Stimulated activated CD4-positive, alpha-beta T cell treated with anti-CD3 and anti-CD28 coated beads, Interleukin-15, amount 100 ng/mL, for 1 hour (primary cell): ENCODE measurements at places on chromosomes 12 and 14.
A peak's percentile ranks its signal among the peaks of the same experiment; 100 is the strongest.

- DNase-seq: no peak
Observed at GRCh38 chr12:21893924-21894323, 47.3 kb downstream of the ABCC9 start.

GRCh38 chr12:2258025-2258424, 205.2 kb downstream of the CACNA1C start:
- no peak for DNase-seq

GRCh38 chr14:87869619-87870583, 123.1 kb downstream of the GALC start:
- no peak for DNase-seq

DNA sequence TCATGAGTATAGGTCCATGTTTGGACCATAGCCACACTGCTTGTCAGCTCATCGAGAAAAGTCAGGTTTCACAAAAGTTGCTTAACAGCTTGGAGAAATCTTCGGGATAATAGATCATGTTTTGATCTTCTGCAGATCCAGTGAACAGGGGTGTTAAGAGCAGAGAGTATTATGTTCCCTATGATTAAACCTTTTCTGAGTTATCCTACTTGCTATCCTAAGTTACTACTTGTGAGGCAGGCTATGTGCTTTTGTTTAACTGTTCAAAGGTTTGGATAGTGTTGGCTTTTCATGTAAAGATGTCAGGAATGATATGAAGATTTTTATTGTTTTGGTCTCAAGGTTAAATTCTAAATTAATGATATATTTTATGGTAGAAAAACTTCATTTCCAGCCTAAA, 11.1 kb downstream of the NAA30 start:
- DNase-seq: no peak

DNA sequence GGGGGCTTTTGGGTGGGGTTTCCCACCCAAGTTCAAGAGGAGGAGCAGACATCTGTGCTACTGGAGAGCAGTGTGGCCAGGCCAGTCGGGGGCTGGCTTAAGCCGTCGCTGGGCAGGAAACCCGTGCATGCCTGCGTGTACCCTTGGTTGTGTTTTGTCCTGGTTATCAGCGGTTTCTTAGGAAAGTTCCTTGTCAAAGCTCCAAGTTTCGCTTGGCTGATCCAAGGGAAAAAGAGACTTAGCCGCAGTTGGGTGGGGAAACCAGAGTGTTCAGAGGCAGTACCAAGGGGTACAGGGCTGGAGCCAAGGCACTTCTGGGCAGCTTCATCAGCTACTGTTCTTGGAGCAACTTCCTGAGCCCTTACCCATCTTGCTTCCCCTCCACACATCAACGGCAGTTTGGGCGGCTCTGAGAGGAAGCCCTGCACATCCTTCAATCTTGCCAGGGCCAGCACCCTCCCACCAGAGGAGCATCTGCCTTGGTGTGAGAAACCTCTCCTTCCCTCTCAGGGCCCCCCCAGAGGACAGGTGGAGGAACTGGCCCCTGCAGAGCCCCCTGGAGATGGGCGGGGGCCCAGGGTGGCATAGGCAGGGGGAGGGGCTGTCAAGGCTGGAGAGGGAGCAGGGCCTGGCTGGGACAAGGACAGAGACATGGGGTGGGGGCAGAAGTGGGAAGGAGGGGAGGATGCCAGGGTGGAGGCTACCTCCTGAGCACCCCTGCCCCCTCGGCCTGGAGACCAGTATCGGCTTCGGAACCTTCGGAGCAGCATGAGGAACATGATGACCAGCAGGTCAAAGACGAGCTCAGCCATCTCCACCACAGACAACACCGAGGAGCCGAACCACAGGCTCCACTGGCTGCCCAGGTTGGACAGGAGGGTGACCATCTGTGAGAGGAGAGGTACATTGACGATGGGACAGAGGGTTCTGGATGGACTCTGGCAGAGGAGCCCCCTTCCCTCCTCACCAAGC, 5.8 kb upstream of the TNFRSF1A start:
- no peak for DNase-seq

DNA sequence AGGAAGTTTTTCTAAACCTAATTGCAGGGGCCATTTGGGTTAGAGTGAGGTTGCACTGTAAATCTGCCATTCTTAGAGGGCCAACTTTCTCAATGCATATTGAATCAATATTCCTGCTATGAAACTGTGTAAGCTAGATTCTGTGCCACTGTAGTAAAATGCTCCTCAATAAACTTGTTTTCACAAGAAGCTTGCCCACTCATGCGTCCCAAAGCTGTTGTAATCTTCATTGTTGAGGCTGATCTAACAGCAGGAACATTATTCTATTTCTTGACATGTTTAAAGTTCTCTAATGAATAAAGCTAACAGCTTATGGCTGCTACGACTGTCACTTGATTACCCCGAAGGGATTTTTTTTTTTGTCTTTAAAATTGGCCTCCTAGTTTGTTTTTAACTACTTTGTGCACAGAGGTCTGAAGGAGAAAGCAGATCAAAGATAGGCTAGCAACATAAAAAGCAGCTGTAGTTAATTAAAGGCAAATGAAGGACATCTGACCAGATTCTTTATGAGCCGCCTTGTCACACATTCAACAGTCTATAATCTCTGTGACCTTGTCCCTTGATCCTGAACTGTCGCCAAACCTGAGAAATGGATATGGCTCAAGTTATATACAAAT, 243.7 kb downstream of the PAX9 start:
- no peak for DNase-seq

DNA sequence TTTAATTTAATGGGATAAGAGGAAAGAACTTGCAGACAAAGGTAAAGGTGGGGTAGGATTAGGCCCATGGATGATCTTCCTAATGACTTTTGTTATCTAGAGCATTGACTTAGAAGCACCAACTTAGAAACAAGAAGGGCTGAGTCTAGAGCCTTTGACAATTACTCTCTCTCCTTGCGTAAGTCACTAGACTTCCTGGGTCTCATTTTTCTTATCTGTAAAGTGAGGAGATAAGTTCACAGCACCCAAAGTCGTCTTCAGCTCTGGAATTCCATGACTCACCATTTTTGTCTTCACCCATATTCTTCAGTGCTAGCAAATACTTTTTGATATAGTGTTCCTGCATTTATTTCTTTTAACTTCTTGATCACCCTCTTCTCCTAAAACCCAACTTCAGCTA, 75.7 kb downstream of the SSPN start:
- DNase-seq: no peak

- DNase-seq: no peak
Observed at GRCh38 chr12:7373226-7373625, 69.4 kb downstream of the ACSM4 start.

- peak; percentile 35 for DNase-seq
Observed at GRCh38 chr12:44774815-44775411, 101.2 kb downstream of the NELL2 start.

DNA sequence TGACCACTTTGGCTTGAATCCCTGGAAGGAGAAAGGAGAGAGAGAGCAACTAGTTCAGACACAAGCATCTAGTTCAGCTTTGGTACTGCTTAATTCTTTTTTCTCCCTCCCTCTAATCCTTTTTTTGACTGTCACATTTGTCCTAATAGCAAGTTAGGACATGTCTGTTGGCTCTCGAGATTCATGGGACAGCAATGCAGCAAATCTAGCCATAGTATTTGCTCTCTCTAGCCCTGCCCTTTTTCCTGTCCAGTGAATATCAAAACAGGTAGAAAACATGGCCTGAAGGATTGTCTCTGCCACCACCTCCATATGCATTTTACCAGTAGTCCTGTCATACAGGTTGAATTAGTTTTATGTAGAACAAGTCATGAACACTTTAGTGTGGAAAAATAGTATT, 116.4 kb downstream of the PTPRB start:
- DNase-seq: no peak

- DNase-seq: no peak
Observed at GRCh38 chr14:69804902-69805301, 7.9 kb upstream of the SLC10A1 start.

- DNase-seq: no peak
Observed at GRCh38 chr14:29684926-29685325, 242.7 kb downstream of the PRKD1 start.

DNA sequence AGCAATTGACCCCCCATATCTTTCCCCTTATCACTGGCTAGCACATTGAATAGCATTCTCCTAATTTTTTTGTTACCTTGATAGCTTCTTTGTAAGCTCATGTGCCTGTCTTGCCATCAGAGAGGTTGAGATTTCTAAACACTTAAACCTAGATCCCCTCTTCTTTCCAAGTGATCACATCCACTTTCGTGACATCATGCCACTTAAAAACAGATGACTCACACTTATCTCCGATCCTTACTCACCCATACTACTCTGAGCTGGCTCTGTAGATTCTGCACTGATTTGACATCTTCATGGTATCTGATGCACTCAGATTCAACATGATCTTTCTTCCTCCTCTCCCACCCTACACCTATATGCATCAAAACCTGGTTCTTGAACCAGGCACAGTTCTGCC, 10.5 kb downstream of the GPR137C start:
- DNase-seq: no peak

DNA sequence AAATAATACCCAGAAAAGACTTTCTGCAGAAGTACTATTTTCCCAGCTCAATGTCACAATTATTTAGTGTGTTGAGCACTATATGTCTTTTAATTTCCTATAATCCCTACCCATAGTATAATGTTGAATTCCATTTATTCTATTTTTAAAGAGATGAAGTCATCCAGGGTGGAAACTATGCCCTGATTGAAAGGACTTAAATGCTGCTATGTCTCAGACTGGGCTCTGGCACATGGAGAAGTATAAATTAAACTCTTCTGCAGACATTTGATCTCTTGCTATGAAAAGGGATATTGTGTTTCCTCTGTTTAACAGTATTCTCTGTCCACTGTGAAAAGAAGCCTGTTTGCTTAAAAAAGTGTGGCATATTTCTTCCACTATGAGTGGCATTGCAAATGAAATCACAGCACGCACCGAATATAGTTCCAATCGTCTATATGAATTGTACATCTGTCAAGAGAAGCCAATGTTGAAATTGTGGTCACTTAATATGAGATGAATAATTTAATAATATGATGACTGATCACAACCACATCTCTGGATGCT, 192.3 kb downstream of the BCAT1 start:
- no peak for DNase-seq

DNA sequence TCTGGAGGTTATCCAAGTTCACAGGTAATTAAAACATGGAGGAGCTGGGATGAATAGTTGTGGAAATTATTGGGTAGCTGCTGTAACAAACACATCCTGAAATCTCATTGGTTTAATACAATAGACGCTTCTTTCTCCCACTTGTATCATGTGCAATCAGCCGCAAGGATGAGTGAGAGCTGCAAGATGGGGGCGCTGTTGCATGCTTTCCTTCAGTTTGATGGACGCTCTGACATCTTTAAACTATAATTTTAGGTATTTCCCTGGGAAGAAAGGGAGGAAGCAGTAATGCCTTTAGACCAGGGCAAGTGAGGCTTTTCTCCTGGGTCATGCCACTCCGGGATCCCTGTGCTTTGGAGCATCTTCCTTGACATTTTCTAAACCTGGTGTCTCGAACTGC, 178.7 kb downstream of the PAWR start:
- DNase-seq: no peak
